ENCODE measurements at places on chromosomes 4 and X. TPM values are rescaled to one million over a fixed set of nuclear protein-coding genes. Genes with fewer than 3 reads are reported as not detected.

GRCh38 chrX:77565278-77565677 is 118.1 kb downstream of the FGF16 start:
- no peak overlapping the region for H3K27ac ChIP-seq
- H3K4me1 ChIP-seq = no peaks in the 10 kb centered on the region
- H3K4me3 ChIP-seq = no peak overlapping the region

GRCh38 chr4:152850377-152850776 is 70.6 kb downstream of the ARFIP1 start:
- no peak for DNase-seq
- peaks cover 23% of the 10 kb centered on the region for H3K4me1 ChIP-seq
- H3K4me3 ChIP-seq = no peak overlapping the region
- H3K36me3 ChIP-seq = peaks cover 23% of the 10 kb centered on the region
- no peak overlapping the region for H3K27ac ChIP-seq

GRCh38 chr4:52187603-52188002 is 136.5 kb downstream of the SPATA18 start:
- H3K27ac ChIP-seq = no peak overlapping the region
- no peaks in the 10 kb centered on the region for H3K4me1 ChIP-seq
- H3K4me3 ChIP-seq = no peak overlapping the region
- DNase-seq = no peak
- H3K36me3 ChIP-seq = no peaks in the 10 kb centered on the region

DNA sequence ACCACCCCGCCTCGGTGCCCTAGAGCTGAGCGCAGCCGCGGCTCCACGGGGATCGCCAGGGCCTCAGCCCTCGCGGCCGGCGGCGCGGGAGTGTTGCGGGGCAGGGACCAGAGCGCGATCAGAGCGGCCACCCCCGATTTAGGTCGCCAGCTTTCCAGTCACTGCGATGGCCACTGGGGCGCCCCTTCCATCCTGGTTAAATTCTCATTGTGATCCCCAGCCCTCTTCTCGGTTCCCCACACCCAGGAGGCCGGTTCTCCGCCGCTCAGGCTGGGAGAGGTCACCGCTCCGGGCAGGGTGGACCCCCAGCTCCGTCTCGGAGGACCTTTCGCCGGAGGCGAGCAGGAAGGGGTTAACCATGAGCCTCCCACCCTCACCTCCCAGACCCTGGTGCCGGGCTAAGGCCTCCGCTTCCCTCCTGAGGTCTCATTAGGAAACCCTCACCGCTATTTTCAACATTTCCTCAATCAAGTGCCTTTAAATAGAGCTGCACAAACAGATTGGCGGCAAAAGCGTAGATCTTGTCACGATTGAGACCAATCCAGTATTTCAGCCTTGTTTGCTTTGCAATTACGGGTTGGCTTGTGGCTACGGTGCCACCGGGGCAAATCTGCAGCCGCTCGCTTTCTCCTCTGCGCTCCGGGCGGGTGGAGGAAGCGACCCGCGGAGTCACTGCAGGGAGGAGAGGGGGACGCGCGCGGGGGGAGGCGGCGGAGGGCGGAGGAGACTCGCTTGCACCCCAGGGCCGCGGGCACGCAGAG is 8.3 kb upstream of the HAND2 start:
- peaks cover 1% of the 10 kb centered on the region for H3K36me3 ChIP-seq
- DNase-seq = no peak
- peak overlapping the region; percentile 2 for H3K4me3 ChIP-seq
- no peak overlapping the region for H3K27ac ChIP-seq
- peaks cover 4% of the 10 kb centered on the region for H3K4me1 ChIP-seq
- H3K27me3 ChIP-seq = peaks cover 69% of the 10 kb centered on the region

DNA sequence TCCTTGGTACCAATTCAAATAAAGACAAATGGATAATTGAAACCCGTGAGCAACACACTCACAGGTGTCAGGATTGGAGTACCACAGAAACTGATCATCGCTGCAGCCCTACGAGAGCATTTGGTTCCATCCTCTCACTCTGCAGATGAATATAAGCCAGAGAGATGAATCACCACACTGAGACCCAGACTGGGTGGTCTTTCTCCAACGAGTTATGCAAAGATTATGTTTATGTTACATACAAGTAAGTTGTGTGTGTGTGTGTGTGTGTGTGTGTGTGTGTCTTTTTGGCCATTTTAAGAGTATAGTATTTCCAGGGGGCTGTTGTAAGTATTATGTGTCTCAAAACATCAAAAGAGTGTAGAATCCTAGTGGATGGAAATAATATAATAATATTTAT is 329.5 kb upstream of the ZFP42 start:
- H3K36me3 ChIP-seq = no peaks in the 10 kb centered on the region
- no peak overlapping the region for H3K4me3 ChIP-seq
- no peaks in the 10 kb centered on the region for H3K4me1 ChIP-seq
- no peaks in the 10 kb centered on the region for H3K27me3 ChIP-seq
- H3K27ac ChIP-seq = no peak overlapping the region

- no peak overlapping the region for H3K27ac ChIP-seq
- no peaks in the 10 kb centered on the region for H3K27me3 ChIP-seq
- DNase-seq = no peak
These were observed 252.4 kb downstream of the SPOCK3 start for GRCh38 chr4:166981847-166982246.

DNA sequence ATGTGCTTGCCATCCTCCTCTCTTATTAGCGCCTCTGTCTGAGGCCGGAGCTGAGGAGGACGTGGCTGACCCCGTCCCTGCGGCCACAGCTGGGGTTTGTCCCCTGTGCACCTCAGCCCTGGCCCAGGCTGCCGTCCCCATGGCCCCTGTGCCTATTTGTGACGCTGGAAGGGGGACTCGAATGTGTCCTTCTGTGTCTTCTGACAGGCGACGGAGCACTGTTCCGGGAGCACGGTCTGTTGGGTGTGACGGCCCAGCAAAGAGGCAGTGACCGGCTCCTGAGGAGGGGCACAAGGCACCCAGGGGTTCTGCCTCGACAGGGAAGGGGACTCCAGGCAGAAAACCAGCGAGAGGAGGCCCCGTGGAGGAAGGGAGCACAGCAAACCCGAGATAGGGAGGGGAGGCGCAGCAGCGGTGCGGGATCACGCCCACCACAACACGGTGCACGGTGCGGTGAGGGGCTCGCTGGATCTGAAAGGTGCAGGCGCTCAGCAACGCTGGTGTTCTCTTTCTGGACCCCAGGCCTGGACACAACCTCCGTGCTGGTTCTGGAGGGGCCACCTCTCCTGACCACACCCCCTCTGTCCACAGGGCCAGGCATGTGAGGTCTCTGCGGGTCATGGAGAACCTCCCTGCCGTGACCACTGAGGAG is 5.6 kb downstream of the SH3TC1 start:
- no peak for DNase-seq
- peaks cover 20% of the 10 kb centered on the region for H3K4me1 ChIP-seq
- H3K36me3 ChIP-seq = peaks cover 7% of the 10 kb centered on the region
- no peak overlapping the region for H3K27ac ChIP-seq

DNA sequence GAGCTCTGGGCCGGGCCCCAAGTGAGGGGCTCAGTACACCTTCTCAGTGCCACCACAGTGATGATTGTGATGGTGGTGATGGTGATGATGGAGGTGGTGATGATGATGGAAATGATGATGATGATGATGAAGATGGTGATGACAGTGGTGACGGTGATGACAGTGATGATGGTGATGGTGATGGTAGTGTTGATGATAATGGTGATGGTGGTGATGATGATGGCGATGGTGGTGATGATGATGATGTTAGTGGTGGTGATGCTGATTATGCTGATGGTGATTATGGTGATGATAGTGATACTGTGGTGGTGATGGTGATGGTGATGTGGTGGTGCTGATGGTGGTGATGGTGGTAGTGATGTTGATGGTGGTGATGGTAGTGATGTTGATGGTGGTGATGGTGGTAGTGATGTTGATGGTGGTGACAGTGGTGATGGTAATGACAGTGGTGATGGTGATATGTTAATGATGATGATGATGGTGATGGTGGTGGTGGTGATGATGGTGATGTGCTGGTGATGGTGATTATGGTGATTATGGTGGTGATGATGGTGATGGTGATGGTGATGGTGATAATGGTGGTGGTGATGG is 29.9 kb downstream of the HMX1 start:
- no peak overlapping the region for H3K27ac ChIP-seq
- no peaks in the 10 kb centered on the region for H3K27me3 ChIP-seq

GRCh38 chr4:87053802-87054767 is 119.3 kb downstream of the AFF1 start:
- no peaks in the 10 kb centered on the region for H3K27me3 ChIP-seq
- H3K4me3 ChIP-seq = no peak overlapping the region

GRCh38 chr4:81214144-81214880 is 710 bp downstream of the PRKG2 start:
- peak overlapping the region; percentile 36 for H3K27ac ChIP-seq
- peak overlapping the region; percentile 71 for H3K4me3 ChIP-seq
- no peaks in the 10 kb centered on the region for H3K4me1 ChIP-seq
- peaks cover 28% of the 10 kb centered on the region for H3K27me3 ChIP-seq
- DNase-seq = no peak

DNA sequence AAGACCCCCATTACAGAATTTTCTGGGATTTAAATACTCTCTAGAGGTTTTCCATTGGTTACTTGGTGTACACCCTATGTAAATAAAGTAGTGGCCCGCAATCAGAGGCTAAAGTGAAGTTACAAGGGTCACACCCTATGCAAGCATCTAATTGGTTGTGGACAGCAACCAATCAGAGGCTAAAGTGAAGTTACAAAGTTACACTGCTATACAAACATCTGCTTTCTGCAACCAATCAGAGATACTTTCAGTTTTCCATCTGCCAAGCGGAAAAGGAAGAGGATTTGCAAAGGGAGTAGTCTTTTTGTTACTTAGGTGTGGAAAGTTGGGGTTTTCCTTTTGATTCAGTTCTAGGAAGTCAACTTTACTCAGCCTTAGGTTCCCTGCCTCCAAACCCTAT is 2.0 kb upstream of the ATRX start:
- peak overlapping the region; percentile 64 for H3K27ac ChIP-seq
- peak; percentile 5 for DNase-seq
- H3K4me3 ChIP-seq = peak overlapping the region; percentile 40

DNA sequence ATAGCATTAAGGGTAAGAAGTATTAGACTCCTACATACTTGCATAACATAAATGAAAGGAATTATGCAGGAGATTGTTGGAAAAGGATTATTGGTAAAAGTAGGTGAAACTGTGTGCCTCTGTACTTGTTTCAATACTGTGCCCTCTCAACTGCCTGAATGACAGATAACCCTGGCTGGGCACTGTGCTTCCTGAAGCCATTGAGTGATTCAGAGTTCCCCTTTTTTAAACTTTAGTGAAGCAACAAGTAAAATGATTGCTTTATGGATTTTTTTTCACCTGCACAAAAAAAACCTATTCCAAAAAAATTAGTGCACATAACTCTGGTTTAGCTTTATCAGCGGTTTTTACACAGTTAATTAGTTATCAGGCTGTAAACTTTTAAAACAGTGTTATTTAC is 204.8 kb downstream of the TRAM1L1 start:
- H3K27me3 ChIP-seq = no peaks in the 10 kb centered on the region
- H3K36me3 ChIP-seq = no peaks in the 10 kb centered on the region
- no peak for DNase-seq
- no peak overlapping the region for H3K4me3 ChIP-seq
- H3K4me1 ChIP-seq = no peaks in the 10 kb centered on the region

- no peak overlapping the region for H3K4me3 ChIP-seq
- no peaks in the 10 kb centered on the region for H3K27me3 ChIP-seq
- H3K4me1 ChIP-seq = no peaks in the 10 kb centered on the region
- H3K36me3 ChIP-seq = no peaks in the 10 kb centered on the region
These were observed 113.2 kb upstream of the IGSF1 start for GRCh38 chrX:131402124-131402811.

GRCh38 chrX:114152130-114152529 is 431.8 kb upstream of the HTR2C start:
- no peaks in the 10 kb centered on the region for H3K4me1 ChIP-seq
- no peaks in the 10 kb centered on the region for H3K36me3 ChIP-seq
- H3K4me3 ChIP-seq = no peak overlapping the region
- no peak for DNase-seq

ASB12 gene
- not detected for total RNA-seq

GRIA2 gene
- not detected for total RNA-seq

CXCL11 gene
- total RNA-seq = not detected

N4BP2 gene
- 28.7 TPM for total RNA-seq

IL21 gene
- total RNA-seq = 138 TPM

KLKB1 gene
- not detected for total RNA-seq

H2BW2 gene
- total RNA-seq = not detected

SLC10A7 gene
- total RNA-seq = 23.3 TPM

CYTL1 gene
- not detected for total RNA-seq

ADAMTS3 gene
- not detected for total RNA-seq
